ENCODE measurements at places on chromosomes 13 and 19.

DNA sequence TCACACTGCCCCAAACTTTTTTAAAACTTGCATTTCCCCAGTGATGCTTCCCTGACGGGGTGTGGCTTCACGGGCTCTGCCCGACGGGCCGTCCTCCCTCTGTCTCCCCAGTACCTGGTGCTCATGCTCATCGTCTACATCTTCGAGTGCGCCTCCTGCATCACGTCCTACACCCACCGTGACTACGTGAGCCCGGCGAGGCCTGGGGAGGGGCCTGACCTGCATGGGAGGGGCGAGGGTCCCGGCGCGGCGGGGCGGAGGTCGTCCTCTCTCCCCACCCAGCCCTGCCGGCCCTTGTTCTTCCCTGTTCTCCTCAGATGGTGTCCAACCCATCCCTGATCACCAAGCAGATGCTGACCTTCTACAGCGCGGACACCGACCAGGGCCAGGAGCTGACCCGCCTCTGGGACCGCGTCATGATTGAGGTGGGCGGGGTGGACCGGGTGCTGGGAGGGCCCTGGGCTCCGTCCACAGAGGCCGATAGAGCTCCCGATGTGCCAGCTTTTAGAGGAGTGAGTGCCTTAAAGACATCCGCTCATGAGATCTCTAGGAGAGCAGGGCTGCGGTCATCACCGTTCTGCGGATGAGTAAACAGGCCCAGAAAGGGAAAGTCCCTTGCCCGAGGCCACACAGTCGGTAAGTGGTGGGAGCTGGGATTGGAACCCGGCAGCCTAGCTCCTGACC lies 6.9 kb downstream of the UPK1A start:
- DNase-seq = peak; percentile 33

GRCh38 chr19:57435062-57435978 lies at the start of gene ZNF749:
TSS of gene ZNF749 (plus strand) at chr19:57435325. CDS start at chr19:57435579, 254 bp downstream.
- peak; percentile 96 for DNase-seq

DNA sequence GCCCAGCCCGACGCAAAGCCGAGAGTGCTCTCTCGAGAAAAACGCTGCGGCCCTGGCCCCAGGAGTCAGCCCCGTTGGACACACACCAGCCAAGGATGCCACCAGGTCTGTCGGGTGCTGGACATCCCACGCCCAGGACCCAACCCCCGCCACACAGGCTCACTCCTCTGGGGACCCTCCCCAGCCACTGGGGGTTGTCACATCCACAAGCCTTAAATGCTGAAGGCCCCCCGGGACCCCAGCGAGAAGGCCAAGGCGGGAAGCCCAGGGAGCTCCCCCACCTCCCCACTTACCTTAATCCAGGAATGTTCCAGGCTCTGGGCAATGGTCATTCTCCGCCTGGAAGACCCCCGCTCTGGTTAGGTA lies 11.2 kb downstream of the DAPK3 start:
- no peak for DNase-seq

- no peak for DNase-seq
Measured at GRCh38 chr13:101835920-101836319, 383.4 kb downstream of the ITGBL1 start.

- DNase-seq = no peak
Measured at GRCh38 chr19:45070861-45071544, 5.3 kb downstream of the ZNF296 start.

DNA sequence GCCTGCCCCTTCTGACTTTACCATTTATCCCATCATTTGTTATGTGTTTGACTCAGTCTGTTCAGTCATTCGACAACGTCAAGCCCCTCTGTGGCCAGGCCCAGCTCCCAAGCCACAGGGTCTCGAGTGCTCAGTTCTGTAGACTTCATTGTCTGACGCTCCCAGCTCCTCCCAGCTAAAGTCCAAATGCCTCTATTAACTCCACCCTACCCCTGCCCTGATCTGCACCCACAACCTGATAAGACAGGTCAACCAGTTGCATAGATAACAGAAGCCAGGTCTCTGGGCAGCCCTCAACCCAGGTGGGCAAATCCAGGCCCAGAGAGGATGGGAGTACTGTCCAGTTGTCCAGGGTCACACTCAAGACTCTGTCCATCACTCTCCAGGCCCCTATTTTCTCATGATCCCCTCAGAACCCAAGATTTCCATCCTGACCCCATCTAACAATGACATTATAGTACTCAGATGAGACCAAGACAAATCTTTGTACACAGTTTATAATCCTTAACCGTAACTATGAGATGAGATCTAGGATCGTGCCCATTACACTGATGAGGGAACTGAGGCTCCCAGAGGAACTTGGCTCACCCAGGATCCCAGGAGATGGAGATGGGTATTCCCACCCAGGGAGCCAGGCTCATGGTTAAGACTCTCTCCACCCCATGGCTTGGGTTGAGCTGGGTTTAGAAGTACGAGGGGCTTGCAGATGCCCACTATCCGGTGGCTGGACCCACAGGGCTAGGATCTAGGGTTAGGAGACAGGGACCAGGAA lies 1.1 kb downstream of the TM6SF2 start:
- no peak for DNase-seq

DNA sequence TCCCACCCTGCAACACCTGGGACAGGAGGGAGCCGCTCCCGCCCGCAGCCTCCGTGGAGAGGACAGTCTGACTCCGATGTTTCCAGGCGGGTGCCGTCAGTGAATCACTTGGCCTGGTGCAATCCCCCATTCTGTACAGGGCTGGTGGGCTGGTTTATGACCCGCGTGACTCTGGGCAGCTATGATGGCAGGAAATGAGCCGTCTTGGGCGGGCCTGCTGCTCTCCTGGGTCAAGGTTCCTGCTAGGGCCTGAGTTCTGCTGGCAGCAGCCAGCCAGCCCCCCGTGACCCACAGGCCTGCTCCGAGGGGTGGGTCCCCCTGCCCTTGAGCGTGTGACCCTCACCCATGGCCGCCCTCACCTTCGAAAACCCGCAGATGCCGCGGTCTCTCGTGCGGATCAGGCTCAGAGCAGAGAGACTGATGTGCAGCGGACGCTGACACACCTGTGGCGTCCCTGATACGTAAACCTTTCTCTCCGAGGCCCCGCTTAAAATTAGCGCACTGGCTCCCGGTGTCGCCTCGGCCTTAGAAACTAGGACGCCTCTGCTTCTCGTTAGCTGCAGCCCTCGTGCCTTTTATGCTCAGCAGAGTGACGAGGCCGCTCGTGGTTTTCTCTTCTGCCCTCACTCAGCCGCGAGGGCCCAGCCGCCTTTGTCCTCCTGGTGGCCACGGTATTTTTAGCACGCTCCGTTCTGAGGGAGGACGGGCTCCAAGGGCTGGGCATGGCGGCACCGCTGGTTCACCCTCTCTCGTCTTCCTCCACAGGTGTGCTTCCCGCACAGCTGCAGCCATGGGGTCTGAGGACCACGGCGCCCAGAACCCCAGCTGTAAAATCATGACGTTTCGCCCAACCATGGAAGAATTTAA lies 63.4 kb downstream of the KDM4B start:
- no peak for DNase-seq

DNA sequence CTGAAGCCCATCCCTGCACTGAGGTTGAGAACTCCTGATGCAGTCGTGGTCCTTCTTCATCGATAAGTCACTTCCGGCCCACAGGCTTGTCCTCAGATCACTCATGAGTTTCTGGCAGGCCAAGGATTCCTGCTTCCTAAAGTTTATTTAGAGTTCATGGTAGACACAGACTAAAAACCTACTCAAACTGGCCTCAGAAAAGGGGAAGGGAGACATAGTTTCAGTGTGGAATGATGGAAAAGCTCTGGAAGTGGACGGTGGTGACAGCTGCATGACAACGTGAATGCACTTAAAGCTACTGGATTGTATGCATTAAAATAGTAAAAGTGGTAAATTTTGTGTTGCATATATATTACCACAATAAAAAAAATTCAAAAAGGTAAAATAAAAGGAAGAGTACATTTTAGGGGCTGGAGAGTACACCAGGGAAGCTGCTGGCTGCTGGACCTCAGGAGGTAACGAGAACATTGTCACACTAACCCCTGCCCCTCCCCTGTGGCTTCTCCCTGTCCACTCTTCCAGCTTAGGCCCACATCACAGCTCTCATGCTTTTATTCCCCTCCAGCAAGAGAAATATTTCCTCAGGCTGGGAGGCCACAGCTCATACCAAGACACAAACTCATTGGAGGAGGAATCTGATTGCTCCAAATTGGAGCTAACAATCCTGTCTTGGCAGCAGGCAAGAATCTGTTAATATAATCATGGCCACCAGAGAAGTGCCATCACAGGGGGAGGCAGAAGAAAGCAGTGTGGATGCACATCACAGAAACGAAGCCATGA lies 741.0 kb downstream of the UQCRFS1 start:
- no peak for DNase-seq

DNA sequence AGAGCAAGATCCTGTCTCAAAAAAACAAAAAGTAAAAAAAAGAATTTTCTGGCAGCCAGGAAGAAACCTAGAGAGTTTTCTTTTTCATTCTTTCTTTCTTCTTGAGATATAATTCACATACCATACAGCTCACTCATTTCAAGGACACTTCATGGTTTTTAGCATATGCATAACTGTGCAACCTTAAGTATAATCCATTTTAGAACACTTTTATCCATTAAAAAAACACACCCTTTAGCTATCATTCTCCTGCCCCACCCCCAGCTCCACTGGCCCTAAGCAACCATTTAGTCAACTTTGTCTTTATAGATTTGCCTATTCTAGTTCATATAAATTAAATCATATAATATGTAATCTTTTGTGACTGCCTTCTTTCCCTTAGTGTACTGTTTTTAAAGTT lies 8.1 kb upstream of the IPO5 start:
- DNase-seq = no peak

DNA sequence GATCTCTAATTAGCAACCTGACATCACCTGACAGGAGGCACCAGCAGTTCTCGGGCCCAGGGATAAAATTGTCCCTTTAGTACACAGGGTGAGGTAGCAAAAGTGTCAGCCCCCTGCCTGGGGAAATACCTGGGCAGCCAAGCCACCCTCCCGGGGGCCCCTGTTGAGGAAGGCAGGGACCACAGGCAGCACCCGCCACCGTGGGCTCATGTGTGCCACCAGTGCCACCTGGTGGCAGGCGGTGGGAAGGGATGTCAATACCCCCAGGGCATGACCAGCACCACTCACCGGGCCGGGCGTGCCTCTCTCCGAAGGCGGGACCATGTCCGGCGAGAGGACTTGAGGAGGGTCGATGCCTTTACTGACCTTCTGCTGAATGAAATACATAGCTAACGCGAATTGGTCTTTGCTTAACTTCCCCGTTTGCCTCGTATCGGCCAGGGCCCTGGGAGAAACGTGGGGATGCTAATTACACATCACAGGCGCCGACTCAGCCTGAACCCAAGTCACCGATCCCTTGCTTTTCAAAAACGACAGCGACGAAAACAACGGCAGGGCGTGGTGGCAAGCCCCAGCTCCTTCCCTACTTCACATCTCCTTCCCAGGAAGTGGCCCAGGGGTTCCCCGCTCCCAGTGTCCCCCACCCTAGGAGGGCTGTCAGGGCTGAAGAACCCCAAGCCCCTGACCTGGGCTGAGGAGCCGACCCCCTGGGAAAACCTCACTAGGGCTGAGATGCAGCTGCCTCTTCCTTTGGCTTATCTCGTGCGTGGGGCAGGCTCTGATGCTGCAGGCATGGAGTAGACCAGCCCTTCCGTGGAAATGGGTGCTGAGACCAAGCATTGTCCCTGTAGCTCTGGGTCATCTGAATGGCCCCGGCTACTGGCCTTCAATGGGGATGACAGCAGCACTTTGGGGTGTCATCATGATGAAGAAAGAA lies 53.8 kb downstream of the EPS15L1 start:
- DNase-seq = peak; percentile 47

DNA sequence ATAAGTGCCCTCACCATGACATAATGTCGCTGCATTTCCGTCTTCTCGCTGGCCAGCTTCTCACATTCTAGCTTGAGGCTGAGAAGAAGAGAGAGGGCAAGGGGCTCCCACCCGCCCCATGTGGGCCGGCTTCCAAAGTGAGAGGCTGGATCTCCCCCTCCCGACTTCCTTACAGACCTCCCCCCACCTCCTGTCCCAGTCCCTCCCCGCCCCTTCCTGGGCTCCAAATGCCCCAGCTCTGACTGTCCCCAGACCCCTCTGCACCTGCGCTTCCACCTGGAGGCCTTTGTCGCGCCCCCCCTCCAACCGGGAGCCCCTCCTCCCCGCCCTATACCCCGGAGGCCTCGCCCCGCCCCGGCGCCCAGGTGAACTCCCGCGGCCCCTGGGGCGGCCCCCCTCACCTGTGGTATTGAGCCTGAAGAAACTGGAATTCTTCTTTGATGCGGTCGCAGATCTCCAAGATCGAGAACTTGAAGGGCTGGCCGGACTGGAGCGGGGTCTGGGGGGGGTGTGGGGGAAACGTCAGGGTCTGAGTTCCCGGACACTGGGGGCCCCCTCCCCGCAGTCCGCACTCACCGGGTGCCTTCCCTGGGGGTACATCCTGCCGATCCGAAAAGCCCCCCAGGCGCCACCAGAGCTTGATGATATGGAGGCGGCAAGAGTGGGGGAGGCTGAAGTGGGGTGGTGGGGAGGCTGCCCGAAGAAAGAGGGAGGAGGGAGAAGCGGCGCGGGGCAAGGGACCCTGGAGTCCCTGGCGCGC lies 595 bp downstream of the TLE2 start:
- DNase-seq = no peak

DNA sequence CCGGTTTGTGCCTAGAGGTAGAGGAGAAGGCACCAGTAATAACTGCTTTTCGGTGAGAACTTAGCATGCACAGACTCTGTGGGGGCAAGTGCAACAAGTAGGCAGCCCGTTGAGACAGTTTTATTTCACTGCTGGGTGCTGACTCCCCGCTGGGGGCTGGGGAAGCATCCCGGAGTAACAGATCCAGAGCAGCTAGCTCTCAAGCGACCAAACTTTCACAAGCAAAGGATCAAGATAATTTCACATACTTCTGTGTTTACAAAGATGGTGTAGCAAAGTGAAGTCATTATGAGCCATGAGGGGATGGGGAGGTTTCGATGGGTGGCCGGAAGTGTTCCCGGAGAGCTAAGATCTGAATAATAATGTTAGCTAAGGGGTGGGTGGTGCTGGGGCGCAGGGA lies 2.8 kb downstream of the NACC1 start:
- no peak for DNase-seq

GRCh38 chr13:56659041-56659471 lies 481.7 kb upstream of the PRR20A start:
- DNase-seq = no peak

DNA sequence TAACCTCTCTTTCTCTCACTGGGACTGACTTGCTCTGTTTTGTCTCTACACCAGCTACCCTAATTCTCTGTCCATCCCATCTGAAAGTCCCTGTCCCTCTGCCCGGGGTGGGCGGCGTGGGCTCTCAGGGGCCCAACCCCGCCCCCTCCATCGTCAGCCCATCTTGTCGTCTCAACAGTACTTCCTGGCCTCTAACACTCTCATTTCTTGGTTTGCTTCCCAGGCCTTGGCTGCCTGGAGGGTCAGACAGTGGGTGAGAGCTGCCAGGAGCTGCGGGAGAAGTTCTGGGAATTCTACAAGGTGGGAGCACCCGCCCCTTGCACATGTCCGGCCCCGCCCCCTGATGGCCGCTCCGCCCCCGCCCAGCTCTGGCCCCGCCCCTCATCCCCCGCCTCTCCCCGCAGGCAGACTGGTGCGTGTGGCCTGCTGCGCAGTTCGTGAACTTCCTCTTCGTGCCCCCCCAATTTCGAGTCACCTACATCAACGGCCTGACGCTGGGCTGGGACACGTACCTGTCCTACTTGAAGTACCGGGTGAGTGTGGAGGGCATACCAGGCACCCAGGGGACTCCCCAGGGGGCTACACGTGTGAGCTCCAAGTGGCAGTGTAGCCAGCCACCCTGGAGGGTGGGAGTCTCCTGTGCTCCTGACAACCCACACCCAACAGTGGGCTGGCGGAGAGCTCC lies 1.7 kb downstream of the MPV17L2 start:
- DNase-seq = no peak

GRCh38 chr13:34620862-34621261 lies 321.2 kb upstream of the NBEA start:
- DNase-seq = no peak

Data from NCI-H460 (cell line).